Amniotic stem cell (primary cell): ENCODE measurements at places on chromosomes 3 and 15.

GRCh38 chr15:68666812-68667450 is 88.1 kb downstream of the CORO2B start:
- no peak for DNase-seq

DNA sequence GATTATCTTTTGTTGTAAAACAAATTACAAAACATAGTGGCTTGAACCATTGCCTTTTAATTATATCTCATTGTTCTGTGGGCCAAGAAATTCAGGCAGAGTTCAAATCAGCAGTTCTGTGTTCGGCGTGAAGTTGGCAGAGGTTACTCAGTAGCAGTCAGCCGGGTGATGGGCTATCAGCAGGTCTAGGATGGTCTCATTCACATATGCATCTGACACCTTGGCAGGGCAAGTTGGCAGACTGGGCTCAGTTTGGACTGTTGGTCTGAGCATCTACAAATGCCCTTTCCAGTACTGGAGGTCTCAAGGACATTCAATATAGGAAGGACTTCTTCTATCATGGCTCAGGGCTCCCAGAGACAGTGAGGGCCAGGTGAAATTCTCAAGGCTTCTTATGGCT is 51.2 kb upstream of the ITGA11 start:
- no peak for DNase-seq

GRCh38 chr3:188358787-188359493 is 205.0 kb downstream of the LPP start:
- DNase-seq: no peak

GRCh38 chr3:177882124-177882648 is 654.0 kb upstream of the KCNMB2 start:
- DNase-seq: no peak

GRCh38 chr15:100172356-100173024 is 169.3 kb downstream of the ADAMTS17 start:
- no peak for DNase-seq

GRCh38 chr3:153615863-153616262 is 453.8 kb downstream of the RAP2B start:
- no peak for DNase-seq
